ENCODE measurements at places on chromosomes 2 and 18. TPM values are rescaled to one million over a fixed set of nuclear protein-coding genes. Genes with fewer than 3 reads are reported as not detected.

DNA sequence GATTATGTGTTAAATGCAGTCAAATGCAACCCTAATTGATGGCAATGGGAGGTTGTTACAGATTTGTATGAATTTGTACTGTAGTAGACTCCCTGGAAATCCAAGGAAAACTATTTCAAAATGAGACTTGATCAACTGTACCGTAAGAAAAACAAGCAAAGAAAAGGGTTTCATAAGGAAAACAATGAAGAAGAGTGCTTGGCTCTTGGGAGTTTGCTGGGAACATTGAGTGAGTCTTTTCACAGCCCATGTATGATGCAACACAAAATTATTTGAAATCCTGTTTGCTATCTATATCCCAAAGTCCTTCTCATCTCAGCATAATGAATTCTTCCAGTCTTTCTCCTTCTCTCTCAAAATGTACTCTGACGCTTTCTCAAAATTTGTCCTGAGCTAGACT, 67.0 kb upstream of the OSR1 start:
- no peak for DNase-seq
- no peak overlapping the region for H3K4me3 ChIP-seq

DNA sequence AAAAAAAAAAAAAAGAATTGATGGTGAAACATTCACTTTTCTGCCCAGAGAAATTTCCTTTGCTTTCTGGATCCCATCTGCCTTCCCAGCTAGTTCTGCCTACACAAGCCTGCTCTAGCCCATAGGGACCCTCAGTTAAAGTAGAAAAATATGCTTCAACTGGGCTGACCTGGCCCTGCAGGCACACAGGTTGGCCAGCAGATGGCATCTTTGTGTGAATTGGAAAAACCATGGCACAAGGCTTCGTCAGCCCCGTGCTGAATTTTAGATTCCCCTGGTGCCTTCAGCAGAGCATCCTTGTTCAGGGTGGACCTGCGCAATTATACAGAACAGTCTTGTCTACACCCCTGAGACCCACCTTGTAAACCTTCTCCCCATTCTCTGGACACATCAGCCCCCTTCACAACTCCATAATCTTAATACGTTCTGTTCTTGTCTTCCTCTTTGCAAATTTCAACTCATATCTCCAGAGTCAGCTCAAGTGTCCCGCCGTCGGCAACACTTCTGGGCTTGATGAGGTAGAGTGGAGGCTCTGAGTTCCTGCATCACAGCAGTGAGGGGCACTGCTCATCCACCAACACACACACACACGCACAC, 114.5 kb downstream of the INSIG2 start:
- no peak overlapping the region for H3K4me3 ChIP-seq
- no peaks in the 10 kb centered on the region for H3K36me3 ChIP-seq
- H3K27ac ChIP-seq, result no peak overlapping the region
- peak; percentile 76 for DNase-seq

DNA sequence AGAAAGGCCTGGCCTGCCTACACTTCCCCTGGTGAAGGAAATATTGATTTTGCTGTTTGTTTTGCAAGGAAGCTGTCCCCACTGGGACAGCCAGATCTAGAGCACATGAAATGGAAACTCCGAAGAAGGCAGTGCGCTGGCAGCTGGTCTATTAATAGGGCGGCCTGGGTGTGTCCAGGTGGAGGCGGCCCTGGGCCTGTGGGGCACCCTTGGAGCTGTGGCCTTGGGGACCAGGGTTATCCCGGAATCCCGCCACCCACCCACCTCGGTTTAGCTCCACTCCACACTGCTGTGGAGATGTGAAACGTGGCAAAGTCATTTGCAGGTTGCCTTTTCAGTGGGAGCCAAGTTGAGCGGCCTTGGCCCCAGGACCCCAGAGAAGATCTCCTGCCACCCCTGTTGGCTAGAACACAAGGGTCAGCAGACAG, 204.3 kb downstream of the KLHL29 start:
- H3K4me3 ChIP-seq, result no peak overlapping the region
- H3K4me1 ChIP-seq, result peaks cover 10% of the 10 kb centered on the region
- no peaks in the 10 kb centered on the region for H3K36me3 ChIP-seq
- H3K27ac ChIP-seq, result no peak overlapping the region
- H3K27me3 ChIP-seq, result no peaks in the 10 kb centered on the region

- no peaks in the 10 kb centered on the region for H3K36me3 ChIP-seq
- no peak overlapping the region for H3K27ac ChIP-seq
- peaks cover 28% of the 10 kb centered on the region for H3K4me1 ChIP-seq
- H3K4me3 ChIP-seq, result no peak overlapping the region
- DNase-seq, result no peak
These were observed 809.5 kb upstream of the PIK3C3 start for GRCh38 chr18:41145516-41145915.

DNA sequence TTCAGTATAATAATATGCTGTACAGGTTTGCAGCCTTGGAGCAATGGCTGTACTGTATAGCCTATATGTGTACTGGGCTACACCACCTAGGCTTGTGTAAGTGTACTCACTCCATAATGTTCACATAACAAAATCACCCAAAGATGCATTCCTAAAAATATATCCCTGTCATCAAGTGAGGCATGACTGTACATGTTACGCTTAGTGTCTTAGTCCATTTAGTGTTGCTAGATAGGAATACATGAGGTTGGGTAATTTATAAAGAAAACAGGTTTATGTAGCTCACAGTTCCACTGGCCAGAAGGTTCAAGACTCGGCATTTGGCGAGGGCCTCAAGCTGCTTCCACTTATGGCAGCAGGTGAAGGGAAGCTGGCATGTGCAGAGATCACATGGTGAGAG, 31.4 kb downstream of the RNF152 start:
- peaks cover 34% of the 10 kb centered on the region for H3K4me1 ChIP-seq
- no peak overlapping the region for H3K4me3 ChIP-seq
- no peaks in the 10 kb centered on the region for H3K36me3 ChIP-seq
- H3K27ac ChIP-seq, result no peak overlapping the region

DNA sequence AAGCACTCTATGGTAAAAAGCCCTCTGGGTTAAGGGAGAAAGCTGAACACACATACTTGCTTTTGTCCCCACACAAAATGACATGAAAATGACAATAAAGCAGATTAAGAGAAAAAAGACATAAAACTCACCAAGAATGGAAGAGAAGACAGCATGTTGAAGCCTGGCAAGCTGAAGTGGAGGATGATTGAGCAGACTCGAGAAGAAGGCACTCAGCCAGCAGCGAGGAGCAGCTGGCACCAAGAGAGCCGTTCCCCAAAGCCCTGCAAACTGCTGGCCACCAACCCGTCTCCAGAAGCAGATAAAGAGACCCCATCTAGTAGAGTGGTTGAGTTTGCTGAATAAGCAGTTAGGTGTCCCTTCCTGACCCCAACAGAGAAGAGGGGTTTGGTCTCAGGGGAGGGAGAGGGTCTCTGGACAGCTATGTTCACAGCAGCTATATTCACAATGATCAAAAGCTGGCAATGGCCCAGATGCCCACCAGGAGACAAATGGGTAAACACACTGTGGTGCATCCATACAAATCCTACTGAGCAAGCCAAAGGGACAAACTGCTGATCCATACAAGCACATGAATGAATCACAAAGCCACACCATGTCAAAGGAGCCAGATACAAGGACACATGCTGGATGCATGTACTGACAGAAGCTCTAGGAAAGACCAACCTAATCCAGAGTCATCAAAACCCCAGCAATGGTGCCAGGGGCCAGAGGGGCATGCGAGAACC, 36.9 kb downstream of the FAM168B start:
- H3K36me3 ChIP-seq, result peaks cover 3% of the 10 kb centered on the region
- no peak overlapping the region for H3K4me3 ChIP-seq
- H3K4me1 ChIP-seq, result no peaks in the 10 kb centered on the region
- H3K27me3 ChIP-seq, result no peaks in the 10 kb centered on the region
- DNase-seq, result no peak

- H3K36me3 ChIP-seq, result no peaks in the 10 kb centered on the region
- H3K4me1 ChIP-seq, result no peaks in the 10 kb centered on the region
- DNase-seq, result no peak
- no peaks in the 10 kb centered on the region for H3K27me3 ChIP-seq
These were observed 339.9 kb upstream of the SOX11 start for GRCh38 chr2:5352286-5352685.

GRCh38 chr18:38460657-38461056, 895.1 kb upstream of the CELF4 start:
- no peak for DNase-seq
- H3K4me1 ChIP-seq, result peaks cover 16% of the 10 kb centered on the region
- no peaks in the 10 kb centered on the region for H3K36me3 ChIP-seq

DNA sequence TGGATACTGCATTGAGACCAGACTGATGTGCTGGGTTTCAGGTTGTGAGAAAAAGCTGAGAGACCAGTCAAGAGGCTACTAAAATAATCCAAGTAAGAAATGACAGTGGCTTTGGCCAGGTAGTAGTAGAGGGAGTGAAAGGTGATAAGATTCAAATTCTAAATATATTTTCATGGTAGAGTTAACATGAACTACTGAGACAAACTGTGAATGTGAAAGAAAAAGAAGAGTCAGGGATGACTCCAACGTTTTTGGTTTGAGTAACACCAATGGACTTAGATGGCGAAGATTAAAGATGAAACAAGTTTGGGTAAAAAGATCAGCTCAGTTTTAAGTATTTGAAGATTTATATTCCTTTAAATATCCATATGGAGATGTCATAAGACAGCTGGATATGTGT, 209.4 kb downstream of the ZEB2 start:
- H3K36me3 ChIP-seq, result peaks cover 4% of the 10 kb centered on the region
- H3K27me3 ChIP-seq, result no peaks in the 10 kb centered on the region
- H3K4me3 ChIP-seq, result no peak overlapping the region
- H3K27ac ChIP-seq, result no peak overlapping the region
- DNase-seq, result no peak
- no peaks in the 10 kb centered on the region for H3K4me1 ChIP-seq

DNA sequence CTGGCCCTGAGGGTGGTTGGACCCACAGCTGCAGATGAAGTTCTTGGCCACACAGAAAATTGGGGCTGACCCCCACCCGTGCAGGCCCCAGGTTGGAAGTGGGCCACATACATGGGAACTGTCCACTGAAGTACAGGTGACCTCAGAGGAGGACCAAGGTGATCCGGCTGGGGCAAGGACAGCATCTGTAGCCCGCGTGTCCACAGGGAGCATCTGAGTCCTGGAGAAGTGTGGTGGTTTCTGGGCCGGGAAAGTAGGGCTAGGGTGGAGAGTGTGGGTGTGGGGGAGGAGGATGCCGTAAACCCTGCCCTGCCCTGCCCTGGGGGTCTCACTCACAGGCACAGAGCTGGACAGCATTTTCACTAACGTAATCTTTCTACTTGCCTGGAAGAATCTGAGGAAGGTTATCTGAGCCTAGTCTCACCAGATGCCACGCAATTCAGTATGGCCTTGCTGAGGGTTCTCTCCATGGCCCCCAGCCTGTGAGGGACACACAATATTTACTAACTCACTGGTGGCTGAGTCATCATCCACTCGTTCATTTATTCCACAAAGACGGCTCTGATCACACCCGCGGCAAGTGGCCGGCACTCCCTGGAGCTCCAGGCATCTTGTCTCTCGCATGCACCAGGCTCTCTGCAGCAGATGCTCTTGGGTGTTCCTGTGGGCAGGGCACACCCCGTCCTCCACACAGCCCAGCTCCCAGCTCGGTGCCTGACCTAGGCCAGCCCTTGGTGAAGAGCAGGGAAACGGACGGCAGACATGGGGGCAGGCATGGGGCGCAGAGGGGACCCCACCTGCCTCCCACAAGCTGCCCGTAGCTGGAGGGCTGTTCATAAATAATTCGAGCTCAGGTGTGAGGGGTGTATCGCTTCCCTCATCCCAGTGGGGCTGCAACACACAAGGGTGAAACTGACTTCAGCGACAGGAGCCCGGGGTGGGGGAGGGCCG, 51.2 kb downstream of the INHBB start:
- no peak for DNase-seq
- no peaks in the 10 kb centered on the region for H3K27me3 ChIP-seq
- no peaks in the 10 kb centered on the region for H3K36me3 ChIP-seq
- H3K27ac ChIP-seq, result no peak overlapping the region

GRCh38 chr18:21763846-21764646, 23.5 kb downstream of the MIB1 start:
- peaks cover 16% of the 10 kb centered on the region for H3K36me3 ChIP-seq
- H3K4me1 ChIP-seq, result peaks cover 31% of the 10 kb centered on the region
- DNase-seq, result no peak
- H3K27me3 ChIP-seq, result no peaks in the 10 kb centered on the region
- H3K4me3 ChIP-seq, result no peak overlapping the region

DNA sequence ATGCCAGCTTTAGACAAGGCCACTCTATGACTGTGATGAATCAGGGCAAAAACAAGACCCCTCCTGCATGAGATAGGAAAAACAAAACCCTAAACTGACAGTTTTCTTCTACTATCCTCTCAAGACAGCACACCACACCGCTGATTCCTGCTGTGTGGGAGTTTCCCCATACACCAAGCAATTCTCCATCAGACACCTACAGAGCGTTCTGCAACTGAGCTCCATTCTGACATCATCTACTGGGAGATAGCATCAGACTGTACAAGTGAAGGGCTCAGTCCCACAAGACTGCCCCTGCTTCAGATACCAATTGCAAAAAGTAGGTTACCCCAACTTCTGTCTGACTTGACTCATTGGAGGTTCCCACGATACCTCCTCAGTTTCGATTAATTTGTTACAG, 130.6 kb downstream of the TSN start:
- H3K4me3 ChIP-seq, result no peak overlapping the region
- H3K27ac ChIP-seq, result no peak overlapping the region
- H3K4me1 ChIP-seq, result peaks cover 6% of the 10 kb centered on the region

DNA sequence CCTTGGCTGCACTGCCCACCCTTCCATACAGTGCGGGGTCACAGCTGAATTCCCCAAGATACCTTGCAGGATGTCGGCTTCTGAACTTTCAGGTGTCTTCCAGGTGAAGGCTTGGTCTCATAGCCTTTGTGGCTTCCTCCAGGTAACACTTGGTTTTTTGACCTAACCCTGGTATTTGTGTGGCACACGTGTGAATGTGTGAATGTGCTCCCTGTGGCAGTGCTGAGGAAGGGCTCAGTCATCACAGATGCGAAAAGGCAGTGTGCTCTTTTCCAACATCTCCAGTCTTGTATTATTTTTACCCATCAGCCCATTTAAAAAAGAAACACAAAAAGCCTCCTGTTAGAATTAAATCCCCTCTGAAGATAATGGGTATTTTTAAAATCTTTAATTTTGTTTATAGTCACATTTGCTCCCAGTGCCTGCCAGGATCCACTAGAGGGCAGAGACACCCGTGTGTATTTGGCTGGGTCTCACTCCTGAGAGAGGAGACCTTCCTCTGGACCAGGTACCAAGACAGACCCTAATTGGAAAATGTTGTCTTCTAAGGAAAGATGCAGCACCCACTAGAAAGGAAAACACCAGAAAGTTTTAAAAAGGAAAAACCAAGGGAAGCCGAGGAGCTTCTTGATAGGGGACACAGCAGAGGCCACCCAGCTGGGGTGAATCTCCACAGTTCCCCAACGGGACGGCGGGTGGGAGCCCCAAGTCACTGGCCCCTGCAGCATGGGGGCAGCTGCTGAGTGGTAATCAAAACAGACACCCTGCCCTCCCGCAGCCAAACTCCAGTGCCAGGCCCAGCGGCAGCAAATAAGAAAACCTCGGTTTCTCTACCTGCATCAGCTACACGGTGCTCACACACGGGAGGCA, 27.7 kb downstream of the FAM110C start:
- no peaks in the 10 kb centered on the region for H3K4me1 ChIP-seq
- H3K36me3 ChIP-seq, result no peaks in the 10 kb centered on the region
- H3K27me3 ChIP-seq, result no peaks in the 10 kb centered on the region
- H3K27ac ChIP-seq, result no peak overlapping the region

- DNase-seq, result peak; percentile 62
- no peaks in the 10 kb centered on the region for H3K4me1 ChIP-seq
- peaks cover 14% of the 10 kb centered on the region for H3K27me3 ChIP-seq
- H3K4me3 ChIP-seq, result no peak overlapping the region
These were observed 235.2 kb upstream of the THSD7B start for GRCh38 chr2:136530146-136530545.

SH2D6 gene
- 0.07 TPM for total RNA-seq

COLEC11 gene
- total RNA-seq, result not detected

IL1RL1 gene
- total RNA-seq, result not detected

ALPP gene
- total RNA-seq, result not detected

FAM168B gene
- 63.0 TPM for total RNA-seq
